ENCODE measurements at places on chromosomes 1 and 21.

DNA sequence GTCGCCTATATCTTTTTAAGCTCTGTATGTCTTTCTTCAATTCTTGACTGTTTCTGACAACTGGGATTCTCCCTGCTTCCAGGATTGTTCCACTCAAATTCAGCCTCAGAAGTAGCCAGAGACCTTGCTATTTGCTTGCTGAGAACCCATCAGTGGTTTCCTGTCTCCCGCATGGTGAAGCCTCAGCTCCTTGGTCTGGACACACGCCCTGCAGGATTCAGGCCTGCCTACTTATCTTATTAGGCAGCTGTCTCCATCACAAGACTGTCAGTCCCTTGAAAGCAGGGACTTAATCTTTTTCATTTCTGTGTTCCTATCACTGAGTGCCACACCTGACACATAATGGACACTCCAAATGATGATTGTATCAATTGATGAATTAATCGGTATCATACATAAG, 175.3 kb downstream of the PLPP3 start:
- no peak for DNase-seq

GRCh38 chr1:149844101-149844500, 55.3 kb upstream of the BOLA1 start:
- DNase-seq = peak; percentile 63

- DNase-seq = no peak
Measured at GRCh38 chr21:42142627-42143026, 71.5 kb downstream of the UMODL1 start.

- DNase-seq = peak; percentile 67
Measured at GRCh38 chr1:65343286-65343685, 33.9 kb downstream of the DNAJC6 start.

GRCh38 chr1:211589782-211590721, 11.1 kb upstream of the SLC30A1 start:
- DNase-seq = peak; percentile 53

- peak; percentile 54 for DNase-seq
Measured at GRCh38 chr1:108149796-108150467, 50.2 kb downstream of the SLC25A24 start.

- no peak for DNase-seq
Measured at GRCh38 chr1:14517841-14518180, 80.7 kb upstream of the KAZN start.

GRCh38 chr1:156384658-156385057, 15.6 kb downstream of the RHBG start:
- no peak for DNase-seq

DNA sequence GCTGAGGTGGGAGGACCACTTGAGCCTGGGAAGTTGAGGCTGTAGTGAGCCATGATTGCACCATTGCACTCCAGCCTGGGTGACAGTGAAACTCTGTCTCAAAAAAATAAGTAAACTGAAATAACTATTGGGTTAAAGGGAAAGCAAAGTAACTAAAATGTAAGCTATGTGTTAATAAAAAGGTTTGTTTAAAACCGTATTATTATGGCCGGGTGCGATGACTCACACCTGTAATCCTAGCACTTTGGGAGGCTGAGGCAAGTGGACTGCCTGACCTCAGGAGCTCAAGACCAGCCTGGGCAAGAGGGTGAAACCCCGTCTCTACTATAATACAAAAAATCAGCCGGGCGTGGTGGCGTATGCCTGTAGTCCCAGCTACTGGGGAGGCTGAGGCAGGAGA, 27.0 kb downstream of the NVL start:
- peak; percentile 2 for DNase-seq

DNA sequence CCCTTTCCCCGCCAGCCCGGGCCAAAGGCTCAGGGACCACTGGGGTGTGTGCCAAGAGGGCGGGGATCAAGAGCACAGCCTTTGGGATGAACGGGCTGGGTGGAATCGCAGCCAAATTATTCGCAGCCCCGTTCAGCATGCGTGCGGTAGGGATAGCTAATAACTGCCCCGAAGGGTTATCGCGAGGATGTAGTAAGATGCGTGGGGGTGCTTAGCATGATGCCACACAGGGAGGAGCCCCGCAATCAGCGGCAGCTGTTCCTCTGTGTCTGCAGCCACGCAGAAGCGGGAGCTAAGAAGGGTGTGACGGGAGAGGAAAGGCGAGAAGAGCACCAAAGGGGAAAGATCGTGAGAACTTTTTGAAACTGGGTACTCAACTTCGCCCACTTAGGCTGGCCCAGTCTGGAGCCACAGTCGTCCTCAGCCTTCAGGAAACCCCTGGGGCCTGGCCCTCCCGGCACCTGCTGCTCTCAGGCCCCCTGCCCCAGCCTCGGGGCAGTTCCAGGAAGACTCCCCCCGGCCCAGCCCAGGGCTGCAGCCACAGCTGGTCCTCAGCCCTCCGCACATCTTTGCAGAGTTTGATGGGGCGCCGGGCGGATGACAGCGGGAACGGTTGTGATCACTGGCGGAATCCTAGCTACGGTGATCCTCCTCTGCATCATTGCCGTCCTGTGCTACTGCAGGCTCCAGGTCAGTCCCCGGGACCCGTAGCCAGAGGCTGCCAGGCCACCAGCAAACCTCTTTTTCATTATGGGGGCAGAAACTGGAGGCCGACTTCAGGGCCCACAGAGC, 64.9 kb downstream of the TOR1AIP2 start:
- DNase-seq = no peak

DNA sequence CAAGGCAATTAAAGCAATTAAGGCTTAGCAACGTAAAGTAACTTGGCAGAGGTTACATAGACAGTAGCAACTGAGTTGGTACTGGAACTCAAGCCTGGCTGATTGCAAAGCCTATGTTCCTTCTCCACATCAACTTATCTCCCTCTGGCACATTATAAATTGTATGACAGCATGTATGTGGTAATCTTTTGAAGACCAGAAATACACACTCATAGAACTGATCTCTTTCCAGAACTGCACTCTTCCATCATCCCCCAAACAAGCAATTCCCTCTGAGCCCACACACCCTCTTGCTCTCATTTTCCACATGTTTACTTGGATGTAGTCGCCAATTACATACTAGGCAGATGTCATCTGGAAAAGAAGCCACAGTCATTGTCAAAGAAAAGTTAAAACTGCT, 502.2 kb downstream of the PLPP3 start:
- no peak for DNase-seq

DNA sequence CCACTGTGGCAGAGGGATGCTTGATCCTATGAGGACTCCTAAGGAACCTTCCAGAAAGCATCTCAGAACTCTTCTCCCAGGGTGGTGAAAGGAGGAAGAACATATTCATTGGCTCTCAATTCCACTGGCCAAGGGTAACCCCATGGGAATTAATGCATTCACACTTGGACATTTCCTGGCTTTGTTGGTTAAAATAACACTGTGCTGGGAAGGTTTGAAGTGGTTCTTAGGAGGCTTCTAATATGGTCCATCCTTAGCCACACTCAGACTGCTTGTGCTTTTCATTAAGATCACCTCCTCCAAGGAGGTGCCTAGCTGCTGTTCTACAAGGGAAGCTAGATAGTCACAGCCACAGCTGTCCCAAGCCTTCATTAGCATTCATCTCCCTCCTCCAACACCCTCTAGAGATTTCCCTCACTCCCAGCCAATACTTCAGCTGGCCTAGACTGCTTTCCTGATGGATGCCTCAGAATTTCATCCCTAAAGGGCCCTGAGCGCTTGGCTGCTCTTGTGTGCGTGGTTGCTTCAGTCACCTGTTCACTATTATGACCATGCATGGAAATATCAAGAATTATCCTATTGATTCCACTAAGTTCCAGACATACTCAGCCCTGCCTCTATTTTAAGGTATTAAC, 544.4 kb downstream of the PLPP3 start:
- no peak for DNase-seq

GRCh38 chr1:60470246-60470645, 396.7 kb upstream of the C1orf87 start:
- DNase-seq = no peak

DNA sequence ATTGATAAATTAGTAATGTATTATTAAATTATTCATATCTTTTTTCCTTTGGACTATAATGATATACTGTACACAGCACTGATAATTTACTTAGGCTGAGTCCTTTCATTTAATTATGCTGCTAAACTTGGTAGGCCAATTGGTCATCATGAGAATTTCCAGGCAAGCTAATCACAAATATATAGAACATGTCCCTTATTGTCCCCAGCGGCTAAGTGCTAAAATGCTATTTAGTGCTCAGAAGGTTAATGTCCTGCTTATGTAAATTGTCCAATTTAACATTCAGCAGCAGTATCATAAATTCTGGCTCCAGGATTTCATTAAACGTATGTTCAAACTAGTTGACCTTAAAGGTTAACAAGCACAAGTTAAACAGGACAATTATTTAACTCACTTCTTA, 30.0 kb upstream of the RRP15 start:
- DNase-seq = no peak

GRCh38 chr1:222096883-222097282, 355.0 kb upstream of the DUSP10 start:
- no peak for DNase-seq

DNA sequence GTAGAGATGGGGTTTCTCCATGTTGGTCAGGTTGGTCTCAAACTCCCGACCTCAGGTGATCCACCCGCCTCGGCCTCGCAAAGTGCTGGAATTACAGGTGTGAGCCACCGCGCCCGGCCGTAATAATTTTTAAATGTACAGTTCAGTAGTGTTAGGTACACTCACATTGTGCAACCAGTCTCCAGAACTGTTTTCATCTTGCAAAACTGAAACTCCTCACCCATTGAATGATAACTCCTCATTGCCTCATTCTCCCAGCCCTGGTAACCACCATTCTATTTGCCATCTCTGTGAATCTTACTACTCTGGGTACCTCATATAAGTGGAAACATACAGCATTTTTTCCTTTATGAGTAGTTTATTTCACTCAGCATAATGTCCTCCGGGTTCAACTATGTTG, 3.4 kb downstream of the NLRP3 start:
- DNase-seq = no peak

DNA sequence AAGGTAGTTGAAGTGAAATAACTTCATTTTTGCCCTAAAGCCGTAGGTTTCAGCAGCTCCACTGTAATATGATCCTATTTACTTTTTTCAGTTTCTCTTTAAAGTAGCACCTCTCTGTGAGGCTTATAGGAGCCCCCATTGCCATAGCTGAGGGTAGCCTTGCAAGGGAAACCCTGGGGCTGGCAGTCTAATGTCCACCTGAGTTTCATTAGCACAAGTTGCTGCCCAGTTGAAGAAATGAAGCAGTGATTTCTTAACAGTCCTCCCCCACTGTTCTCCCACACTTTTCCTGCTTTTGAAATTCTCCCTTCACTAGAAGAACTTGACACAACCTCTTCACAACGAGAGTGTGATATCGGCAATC, 1.5 kb downstream of the HMCN1 start:
- peak; percentile 2 for DNase-seq

DNA sequence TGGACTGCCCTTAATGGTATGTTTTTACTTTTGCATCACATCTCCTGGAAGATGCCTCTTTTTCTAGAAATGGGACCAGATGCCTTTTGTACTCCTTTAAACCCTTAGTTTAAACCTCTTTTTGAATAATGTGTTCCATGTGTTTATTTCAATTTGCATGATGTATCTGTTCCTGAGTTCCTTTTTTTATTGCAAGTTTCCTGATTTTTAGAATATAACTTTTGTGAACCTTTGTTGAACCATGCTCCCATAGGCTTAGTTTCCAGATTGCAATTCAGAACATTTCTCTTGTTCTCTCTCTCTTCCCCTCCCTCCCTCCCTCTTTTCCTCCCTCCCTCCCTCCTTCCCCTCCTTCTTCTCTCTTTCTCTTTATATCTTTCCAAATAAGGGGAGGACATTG, 81.9 kb downstream of the RGL1 start:
- DNase-seq = no peak

- no peak for DNase-seq
Measured at GRCh38 chr1:25051906-25052305, 121.8 kb upstream of the RUNX3 start.

DNA sequence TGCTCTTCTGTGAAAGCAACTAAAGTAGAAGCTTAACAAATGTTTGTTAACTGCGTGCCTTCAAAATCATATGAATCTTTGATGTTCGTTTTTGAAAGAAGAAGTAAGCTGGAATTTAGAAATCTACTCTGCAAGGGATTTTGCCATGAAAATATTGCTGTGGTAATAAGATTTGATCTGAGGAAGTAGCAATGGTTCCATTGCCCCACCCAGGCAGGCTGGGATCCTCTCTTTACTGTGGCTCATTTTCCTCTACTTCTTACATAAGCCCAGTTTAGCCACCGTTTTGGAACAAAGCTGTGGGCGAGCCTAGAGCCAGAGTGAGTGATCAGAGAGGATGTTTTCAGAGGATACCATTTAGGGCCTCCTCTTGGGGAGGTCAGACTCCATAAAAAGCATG, 20.3 kb upstream of the PTGFRN start:
- no peak for DNase-seq

GRCh38 chr1:22972760-22973159, at the start of gene LACTBL1:
TSS of gene LACTBL1 (minus strand) at chr1:22972866. CDS start at chr1:22972316, 550 bp downstream.
- DNase-seq = no peak

- DNase-seq = no peak
Measured at GRCh38 chr1:240122639-240123613, 31.2 kb downstream of the FMN2 start.

DNA sequence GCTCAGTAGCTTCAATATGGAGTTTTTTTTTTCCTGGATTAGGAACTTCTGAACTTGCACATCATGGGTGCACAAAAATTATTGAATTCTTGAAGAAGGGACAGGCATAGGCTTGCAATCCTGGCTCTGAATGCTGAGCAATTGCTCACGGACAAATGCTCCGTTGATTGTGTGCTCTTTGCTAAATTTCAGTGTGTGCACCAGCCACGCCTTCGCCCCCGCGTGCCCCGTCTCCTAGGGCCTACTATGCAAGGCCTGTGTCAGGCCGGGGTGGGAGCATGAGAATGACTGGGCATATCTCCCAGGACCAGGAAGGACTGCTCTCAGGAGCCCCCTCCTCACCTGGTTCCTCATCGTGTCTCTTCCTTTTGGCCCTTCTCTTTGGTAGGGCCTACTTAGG, 17.4 kb downstream of the IL6R start:
- DNase-seq = no peak

GRCh38 chr1:25616987-25617624, 515 bp downstream of the MAN1C1 start:
- no peak for DNase-seq

DNA sequence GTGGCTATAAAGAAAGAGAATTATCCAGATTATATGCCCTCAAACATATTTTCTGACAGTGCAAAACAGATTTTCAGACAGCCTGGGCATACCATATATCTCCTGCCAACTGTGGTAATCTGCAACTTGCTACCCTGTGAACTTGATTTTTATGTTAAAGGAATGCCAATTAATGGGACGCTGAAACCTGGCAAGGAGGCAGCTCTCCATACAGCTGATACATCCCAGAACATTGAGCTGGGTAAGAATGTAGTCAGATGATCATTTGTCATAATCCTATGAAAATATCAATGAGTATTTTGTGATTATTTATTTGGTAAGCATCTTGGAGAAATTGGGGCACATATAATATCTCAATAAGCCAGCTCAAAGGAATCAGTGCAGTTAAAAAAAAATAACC, 124.2 kb downstream of the VPS13D start:
- no peak for DNase-seq

DNA sequence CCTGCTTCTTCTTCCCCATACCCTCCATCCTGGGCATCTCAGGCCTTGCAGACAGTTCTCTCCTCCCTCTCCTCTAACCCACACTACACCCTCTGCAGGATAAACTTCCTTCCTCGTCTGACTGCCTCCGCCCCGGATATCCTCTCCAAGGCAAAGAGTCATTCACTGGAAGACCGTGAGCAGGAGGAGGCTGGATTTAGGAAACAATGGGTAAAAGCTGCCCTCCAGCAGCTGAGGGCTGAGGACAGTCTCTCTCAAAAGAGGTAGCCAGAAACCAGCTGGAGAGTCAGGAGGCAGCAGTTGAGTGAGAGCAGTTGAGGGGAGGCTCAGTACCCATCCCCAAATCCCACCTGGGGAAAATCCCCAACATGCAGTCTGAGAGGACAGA, 1.4 kb downstream of the CSRP1 start:
- peak; percentile 85 for DNase-seq
